SJCRH30 (cell line): ENCODE measurements at places on chromosomes 6 and 20. TPM values are rescaled to one million over a fixed set of nuclear protein-coding genes. Genes with fewer than 3 reads are reported as not detected.

The SMPDL3A gene
- total RNA-seq: 22.8 and 27.8 TPM in 2 replicates

The RNF217 gene
- total RNA-seq: 11.5 and 16.0 TPM in 2 replicates

The SLC32A1 gene
- total RNA-seq: not detected in 2 replicates

DNA sequence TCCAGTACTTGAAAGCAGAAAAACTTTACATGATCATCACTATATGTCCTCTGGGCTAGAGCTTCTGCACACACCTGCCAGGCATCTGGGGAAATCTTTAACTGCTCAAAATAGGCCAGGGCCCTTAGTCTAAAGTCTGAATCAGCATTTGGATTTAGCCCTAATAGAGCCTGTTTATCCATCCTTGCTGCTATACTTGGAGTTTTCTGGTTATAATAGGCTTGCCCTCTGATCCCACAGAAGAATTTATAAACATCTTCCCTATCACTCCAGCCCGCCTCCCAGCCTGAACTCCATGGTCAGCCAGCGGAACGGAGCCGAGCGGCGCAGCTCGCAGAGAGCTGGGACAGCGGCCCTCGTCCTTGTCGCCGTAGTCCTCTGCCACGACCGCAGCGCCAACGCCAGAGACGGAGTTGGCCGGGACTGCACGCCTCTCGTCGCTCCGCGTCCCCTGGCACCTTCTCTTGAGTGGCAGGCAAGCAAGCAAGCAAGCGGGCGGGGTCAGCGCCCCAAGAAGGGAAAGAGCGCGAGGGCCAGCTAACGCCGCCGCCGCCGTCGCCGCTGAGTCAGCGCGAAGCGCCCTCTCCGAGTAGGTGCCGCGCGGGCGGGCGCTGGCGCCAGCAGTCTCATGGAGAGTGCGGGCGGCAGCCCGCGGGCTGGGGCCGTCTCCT is 25.4 kb upstream of the ASIP start:
- DNase-seq: no peak
- no peak overlapping the region for H3K4me3 ChIP-seq
- H3K27ac ChIP-seq: no peak overlapping the region

- H3K27ac ChIP-seq: no peak overlapping the region
- DNase-seq: no peak
- 0 out of 2 replicates have a peak, but pooled peaks cover 5% of the 10 kb centered on the region for H3K4me1 ChIP-seq
These were observed 39.4 kb upstream of the RGS17 start for GRCh38 chr6:153170511-153170910.

DNA sequence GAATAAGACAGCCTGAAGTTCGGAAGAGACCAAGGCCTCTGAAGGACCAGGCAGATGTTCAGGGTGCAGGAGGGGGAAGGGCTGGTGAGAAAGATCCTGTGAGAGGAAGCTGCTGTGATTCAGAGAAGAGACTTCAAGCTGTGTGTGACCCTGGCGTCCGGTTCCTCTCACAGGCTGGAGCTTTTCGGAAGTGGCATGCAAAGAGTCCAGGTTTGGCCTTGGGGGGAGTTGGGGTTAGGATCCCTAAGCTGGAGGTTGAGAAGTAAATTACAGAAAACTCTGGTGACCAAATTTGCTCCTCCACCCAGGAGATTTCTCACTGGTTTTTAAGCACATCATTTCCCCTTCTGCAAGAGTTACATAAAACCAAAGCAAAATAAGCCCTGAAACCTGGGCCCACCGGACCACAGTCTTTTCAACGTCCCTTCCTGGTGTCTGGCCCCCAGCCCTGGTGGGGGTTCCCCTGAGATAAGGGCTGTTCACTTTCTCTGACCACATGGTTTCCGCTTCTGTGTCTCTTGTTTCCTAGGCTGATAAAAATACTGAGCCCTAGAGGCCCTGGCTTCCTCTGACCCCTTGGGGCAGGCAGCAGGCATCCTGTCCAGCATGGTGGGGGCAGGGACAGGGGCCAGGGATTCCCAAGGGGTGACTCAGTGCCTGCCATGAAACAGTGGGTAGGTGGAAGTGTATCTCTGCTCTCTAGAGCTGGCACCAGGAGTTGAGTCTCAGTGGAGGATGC is 12.0 kb upstream of the LTA start:
- H3K4me3 ChIP-seq: no peak overlapping the region
- no peaks in the 10 kb centered on the region for H3K27me3 ChIP-seq
- H3K36me3 ChIP-seq: no peaks in the 10 kb centered on the region; the same call in 1 of the 2 replicates
- H3K4me1 ChIP-seq: peaks cover 19% of the 10 kb centered on the region; the same call in 1 of the 2 replicates
- DNase-seq: peak; percentile 46

DNA sequence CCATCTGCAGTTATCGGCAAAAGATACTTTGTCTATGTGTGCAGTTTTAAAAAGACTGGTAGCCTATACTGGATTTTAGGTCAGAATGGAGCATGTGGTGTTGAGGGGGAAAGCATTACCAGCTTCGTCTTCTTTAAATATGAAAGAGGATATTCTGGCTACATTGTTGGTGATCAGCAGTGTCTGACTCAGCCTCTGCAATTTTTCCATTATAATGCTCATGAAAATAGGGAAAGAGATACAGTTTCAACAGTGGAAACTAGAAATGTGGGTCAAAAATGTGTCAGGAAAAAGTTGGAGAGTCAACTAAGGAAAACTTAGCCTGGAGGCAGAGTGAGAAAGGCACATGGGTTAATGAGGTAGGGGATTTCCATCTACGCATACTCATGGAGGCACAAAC is 45.2 kb downstream of the HDGFL1 start:
- no peaks in the 10 kb centered on the region for H3K36me3 ChIP-seq
- no peak overlapping the region for H3K4me3 ChIP-seq
- H3K27ac ChIP-seq: no peak overlapping the region
- no peak for DNase-seq
- peaks cover 13% of the 10 kb centered on the region for H3K4me1 ChIP-seq

- H3K4me1 ChIP-seq: no peaks in the 10 kb centered on the region
- H3K27ac ChIP-seq: no peak overlapping the region
- no peaks in the 10 kb centered on the region for H3K27me3 ChIP-seq
- no peak overlapping the region for H3K4me3 ChIP-seq
These were observed 8.8 kb upstream of the CD83 start for GRCh38 chr6:14108571-14109410.

DNA sequence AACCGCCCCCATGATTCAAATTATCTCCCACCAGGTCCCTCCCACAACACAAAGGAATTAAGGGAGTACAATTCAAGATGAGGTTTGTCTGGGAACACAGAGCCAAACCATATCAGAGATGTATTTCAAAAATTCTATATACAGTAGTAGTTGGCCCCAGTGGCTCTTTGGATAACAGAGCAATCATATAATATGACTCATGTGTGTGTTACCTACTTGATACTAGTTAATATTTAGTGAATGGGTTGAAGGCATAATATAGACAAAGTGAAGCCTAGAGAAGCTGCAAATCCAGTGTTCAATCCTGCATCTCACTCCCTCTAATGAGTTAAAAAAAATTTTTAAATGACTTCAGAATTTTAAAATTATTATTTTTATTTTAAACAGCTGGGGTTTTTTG is 43.2 kb downstream of the KAT14 start:
- no peak for DNase-seq
- H3K4me3 ChIP-seq: no peak overlapping the region
- peaks cover 32% of the 10 kb centered on the region for H3K36me3 ChIP-seq
- H3K27me3 ChIP-seq: no peaks in the 10 kb centered on the region
- H3K27ac ChIP-seq: no peak overlapping the region

- H3K4me1 ChIP-seq: peaks cover 12% of the 10 kb centered on the region
- peak overlapping the region; percentile 91 for H3K27ac ChIP-seq
- H3K36me3 ChIP-seq: no peaks in the 10 kb centered on the region
- no peaks in the 10 kb centered on the region for H3K27me3 ChIP-seq
- peak overlapping the region; percentile 51 for H3K4me3 ChIP-seq
- DNase-seq: peak; percentile 89
These were observed 51.3 kb downstream of the DAAM2 start for GRCh38 chr6:39843305-39844020.

DNA sequence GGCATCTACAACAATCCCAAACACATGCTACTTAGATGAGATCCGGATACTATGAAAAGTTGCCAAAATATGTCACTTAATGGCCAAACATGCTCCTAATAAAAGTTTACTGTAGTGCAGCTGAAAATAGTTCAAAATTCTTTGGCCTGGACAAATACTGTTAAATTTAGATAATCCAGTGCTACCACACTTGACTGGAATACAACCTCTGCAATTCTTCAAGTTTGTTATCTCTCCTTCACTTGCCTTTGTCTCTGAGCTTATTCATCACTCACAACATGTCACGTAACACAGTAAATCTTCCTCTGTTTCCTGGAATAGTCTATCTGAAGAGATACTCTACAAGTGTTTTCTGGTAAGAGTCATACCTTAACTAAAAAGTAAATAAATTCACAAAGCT is 10.5 kb upstream of the PLN start:
- peaks cover 5% of the 10 kb centered on the region for H3K4me1 ChIP-seq
- no peak overlapping the region for H3K27ac ChIP-seq
- no peaks in the 10 kb centered on the region for H3K36me3 ChIP-seq

GRCh38 chr20:32064667-32065066 is 12.6 kb downstream of the HCK start:
- H3K4me3 ChIP-seq: no peak overlapping the region
- H3K27ac ChIP-seq: no peak overlapping the region
- H3K27me3 ChIP-seq: peaks cover 10% of the 10 kb centered on the region
- no peak for DNase-seq
- H3K36me3 ChIP-seq: no peaks in the 10 kb centered on the region

DNA sequence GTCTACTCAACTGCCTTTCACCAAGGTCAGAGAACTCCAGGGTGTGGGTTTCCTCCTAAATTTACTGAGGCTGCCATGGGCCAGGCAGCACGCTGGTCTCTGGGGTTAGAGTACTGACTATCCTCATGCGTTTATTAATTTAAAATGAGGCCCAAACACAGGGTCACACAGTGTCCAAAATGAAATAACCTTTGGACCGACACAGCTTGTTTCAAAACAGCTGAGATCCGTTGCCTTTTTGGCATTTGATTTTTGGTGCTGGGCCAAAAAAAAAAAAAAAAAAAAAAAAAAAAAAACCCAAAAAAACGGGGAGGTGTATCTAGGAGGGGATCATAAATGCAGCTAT is 14.6 kb upstream of the TOX2 start:
- no peak for DNase-seq
- no peaks in the 10 kb centered on the region for H3K27me3 ChIP-seq
- no peaks in the 10 kb centered on the region for H3K36me3 ChIP-seq
- no peak overlapping the region for H3K27ac ChIP-seq
- H3K4me1 ChIP-seq: no peaks in the 10 kb centered on the region

GRCh38 chr20:2330090-2330695 is 34.4 kb downstream of the TGM3 start:
- no peaks in the 10 kb centered on the region for H3K4me1 ChIP-seq
- H3K4me3 ChIP-seq: no peak overlapping the region
- no peak for DNase-seq
- no peaks in the 10 kb centered on the region for H3K27me3 ChIP-seq
- H3K27ac ChIP-seq: no peak overlapping the region

DNA sequence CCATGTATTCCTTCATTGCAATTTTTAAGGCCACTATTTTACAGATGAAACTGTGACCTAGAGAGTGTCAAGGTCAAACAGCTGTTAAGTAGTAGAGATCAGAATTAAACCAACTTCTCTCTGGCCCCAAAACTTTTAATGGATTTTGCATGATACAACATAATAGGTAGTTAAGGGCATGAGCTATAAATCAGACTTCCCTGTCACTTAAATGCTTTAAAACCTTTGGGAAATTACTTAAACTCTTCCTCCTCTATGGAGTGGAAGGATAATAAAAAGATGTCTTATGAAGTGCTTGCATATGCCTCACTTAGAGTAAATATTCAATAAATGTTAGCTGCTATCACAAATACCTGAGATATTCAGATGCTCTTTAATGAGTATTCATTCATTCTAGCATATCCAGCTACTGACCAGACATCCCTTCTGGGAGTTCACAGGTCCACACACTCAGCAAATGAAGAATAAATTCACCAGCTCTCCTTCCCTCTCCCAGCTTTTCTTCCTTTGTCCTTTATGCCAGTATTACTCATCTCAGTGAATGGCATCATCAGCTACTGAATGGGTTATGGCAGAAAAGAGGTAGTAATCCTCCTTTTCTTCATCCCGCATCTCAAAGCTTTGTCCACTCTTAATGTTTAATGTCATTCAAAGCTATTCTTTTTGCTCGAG is 36.2 kb downstream of the EYA4 start:
- no peak overlapping the region for H3K4me3 ChIP-seq
- DNase-seq: no peak
- H3K27me3 ChIP-seq: no peaks in the 10 kb centered on the region
- H3K4me1 ChIP-seq: no peaks in the 10 kb centered on the region
- H3K36me3 ChIP-seq: peaks cover 29% of the 10 kb centered on the region
